ENCODE measurements at places on chromosomes 3 and 15.

DNA sequence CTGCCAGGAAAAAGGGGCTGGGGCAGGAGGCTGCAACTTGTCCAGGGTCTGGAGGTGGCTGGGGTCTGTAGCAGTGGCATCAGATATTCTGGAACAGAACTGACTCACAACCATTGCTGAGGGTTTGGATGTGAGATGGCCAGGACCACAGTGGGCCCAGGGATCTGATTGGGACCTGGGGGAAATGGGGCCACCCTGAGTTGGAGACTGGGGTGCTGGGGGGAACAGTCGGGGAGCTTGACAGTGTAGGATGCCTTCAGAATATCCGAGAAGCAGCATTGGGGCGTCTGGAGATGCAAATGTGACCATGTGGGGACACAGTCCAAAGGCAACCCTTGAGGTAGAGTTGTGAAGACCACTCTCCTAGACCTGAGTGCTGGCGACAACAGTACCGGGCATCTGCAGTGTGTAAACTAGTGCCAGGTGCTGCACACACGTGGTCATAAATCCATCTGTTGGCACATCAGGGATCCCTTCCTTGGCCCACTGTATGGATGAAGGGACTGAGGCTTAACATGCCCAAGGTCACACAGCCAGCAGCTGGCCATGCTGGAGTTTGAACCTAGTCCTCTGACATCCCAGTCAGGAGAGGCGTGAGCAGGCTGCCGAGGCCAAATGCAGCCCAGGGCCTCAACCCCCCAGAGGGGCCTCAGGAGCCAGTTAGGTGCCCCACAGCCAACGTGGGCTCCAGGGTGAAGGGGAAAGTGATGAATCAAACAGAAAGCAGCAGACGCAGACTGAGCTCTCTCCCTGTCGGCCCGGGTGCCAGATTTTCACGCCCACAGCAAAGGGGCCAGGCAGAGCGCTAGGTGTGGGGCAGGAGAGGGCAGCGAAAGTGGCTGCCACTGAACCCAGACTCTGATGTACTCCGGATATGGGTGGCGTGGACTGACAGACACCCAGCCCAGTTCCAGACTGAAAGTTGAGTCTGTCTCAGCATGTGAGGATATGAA lies 18.8 kb downstream of the HEMK1 start:
- DNase-seq = no peak

DNA sequence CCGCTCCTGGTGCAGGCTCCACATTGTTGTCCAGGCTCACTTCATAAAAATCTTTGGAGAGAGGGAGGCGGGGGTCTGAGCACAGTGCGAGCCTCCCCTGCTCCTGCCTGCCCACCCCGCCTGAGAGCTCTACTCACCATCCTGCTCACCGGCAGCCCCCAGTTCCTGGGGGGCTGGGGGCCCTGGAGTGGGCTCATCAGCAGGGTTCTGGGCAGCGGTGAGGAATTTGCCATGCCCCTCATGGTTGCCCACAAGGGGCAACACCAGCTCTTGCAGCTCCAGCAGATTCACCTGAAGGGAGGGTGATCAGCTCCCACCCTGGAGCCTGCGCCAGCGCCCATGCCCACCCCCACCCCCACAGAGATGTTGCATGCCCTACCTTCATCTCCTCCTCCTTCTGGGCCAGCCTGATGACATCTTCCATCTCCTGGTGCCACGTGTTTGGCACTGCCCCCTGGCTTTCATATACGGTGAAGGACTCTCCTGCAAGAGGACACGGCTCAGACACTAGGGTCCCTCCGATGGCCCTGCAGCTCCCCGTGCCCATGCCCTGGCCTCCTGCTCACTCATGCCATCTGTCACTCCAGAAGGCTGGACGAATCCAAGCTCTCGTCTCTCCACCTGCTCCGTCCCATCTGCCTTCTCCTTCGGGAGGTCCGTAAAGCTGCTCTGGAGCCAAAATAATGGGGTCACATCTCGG lies 162.1 kb downstream of the TBC1D2B start:
- DNase-seq = no peak

DNA sequence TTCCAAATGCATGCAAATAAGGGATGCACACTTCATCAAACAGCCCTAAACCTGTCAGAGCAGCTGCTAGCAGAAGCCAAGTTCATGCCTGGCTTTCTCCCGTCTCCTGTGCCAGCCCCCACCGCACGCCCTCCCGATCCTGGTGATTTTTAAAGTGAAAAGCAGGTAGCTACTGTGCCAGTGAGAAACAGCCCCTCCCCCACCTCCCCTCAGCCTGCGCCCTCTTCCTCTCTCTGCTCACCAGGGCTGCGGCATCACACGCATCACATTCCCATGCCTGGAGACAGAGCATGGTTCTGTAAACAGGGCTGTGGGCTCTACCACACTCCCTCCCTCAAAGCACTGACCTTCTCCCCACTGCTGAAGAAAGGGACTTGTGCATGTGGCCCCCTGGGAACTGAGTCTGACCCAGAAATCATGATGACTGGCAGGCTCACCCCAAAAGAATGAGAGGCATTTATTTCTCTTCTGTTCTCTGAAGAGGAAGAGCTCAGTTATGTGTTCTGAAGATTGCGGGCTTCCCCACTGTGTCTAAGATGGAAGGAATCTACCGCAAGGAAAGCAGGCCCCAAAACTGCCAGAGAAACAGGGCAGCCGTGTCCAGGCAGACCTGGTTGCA lies 14.5 kb upstream of the SLC6A1 start:
- DNase-seq = no peak

DNA sequence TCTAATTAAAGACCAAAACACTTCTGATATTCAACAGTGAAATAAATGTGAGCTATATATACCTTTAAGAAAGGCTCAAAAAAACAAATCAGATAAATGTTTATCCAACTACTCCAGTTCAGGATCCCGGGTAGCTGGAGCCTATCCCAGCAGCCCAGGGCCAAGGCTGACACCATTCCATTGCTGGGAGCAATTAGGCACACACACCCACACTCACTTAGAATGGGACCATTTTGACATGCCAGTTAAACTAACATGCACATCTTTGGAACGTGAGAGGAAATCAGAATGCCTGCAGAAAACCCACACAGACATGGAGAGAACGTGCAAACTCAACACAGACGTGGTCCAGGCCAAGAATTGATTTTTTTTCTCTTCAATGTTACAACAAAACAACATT lies 30.0 kb upstream of the PLSCR4 start:
- DNase-seq = peak; percentile 20

DNA sequence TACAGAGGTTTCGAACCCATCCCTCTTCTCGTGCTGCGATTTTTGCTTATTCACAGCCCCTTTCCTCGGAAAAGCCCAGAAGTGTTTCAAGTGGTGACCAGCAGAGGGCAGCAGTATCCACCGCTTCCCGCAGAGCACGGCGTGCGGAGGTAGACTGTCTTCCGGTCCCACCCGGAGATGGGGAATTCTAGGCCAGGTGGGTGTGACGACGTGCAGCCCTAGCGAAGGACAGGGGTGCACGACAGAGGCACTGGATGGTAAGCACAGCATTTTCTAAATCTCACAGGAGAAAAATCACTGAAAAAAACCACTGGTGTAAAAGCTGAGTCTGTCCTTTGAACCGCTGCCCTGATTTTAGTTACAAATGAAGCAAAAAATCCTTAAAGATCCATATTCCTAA lies 7.4 kb upstream of the PSMD6 start:
- DNase-seq = peak; percentile 87

GRCh38 chr15:36400936-36401585 lies 178.4 kb upstream of the CDIN1 start:
- DNase-seq = no peak

- DNase-seq = no peak
Measured at GRCh38 chr15:74786551-74787165, 4.8 kb downstream of the CSK start.

- DNase-seq = no peak
Measured at GRCh38 chr15:101461097-101461496, 28.4 kb downstream of the PCSK6 start.

DNA sequence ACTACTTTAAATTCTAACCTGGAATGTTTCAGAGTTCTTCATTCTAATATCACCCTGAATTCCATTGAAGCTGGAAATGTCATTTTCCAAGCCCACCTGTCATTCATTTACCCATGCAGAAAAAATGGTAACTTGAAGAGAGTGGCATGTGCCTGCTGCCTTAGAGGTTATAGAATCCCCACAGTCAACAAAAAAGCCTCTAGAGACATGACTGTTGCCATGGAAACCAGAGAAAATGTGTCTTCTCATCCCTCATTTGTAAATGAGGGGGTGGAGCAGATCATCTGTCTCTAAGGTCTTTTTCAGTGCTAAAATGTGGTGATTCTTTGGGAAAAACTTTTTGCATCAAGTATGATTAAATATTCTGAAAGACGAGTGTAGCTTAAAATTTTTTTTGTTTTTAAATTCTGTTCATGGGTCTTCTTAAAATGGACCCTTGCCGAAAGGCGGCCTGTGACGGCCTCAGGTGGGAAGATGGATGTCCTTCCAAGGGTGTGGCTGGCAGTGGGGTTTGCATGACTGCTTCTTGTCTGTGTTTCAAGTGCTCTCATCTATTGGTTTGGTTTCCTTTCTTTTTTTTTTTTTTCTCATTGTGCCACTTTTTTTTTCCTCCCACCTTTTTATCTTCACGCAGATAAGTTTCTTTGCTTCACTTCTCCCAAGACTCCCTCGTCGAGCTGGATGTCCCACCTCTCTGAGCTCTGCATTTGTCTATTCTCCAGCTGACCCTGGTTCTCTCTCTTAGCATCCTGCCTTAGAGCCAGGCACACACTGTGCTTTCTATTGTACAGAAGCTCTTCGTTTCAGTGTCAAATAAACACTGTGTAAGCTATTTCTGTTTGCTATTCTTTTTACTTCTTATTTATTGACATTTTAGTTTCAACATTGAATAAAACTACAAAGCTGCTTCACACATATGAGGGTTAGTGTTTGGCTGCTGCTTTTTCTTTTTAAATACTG lies 23.0 kb downstream of the TPM1 start:
- no peak for DNase-seq

- DNase-seq = no peak
Measured at GRCh38 chr3:124818398-124819091, 68.6 kb downstream of the ITGB5 start.

- no peak for DNase-seq
Measured at GRCh38 chr3:180359953-180360279, 242.0 kb upstream of the TTC14 start.

- DNase-seq = peak; percentile 62
Measured at GRCh38 chr15:42056934-42057798, 36.3 kb upstream of the PLA2G4E start.

GRCh38 chr15:69861331-69862171 lies 236.2 kb downstream of the TLE3 start:
- DNase-seq = no peak

GRCh38 chr3:156311431-156311830 lies 191.1 kb downstream of the KCNAB1 start:
- DNase-seq = no peak

DNA sequence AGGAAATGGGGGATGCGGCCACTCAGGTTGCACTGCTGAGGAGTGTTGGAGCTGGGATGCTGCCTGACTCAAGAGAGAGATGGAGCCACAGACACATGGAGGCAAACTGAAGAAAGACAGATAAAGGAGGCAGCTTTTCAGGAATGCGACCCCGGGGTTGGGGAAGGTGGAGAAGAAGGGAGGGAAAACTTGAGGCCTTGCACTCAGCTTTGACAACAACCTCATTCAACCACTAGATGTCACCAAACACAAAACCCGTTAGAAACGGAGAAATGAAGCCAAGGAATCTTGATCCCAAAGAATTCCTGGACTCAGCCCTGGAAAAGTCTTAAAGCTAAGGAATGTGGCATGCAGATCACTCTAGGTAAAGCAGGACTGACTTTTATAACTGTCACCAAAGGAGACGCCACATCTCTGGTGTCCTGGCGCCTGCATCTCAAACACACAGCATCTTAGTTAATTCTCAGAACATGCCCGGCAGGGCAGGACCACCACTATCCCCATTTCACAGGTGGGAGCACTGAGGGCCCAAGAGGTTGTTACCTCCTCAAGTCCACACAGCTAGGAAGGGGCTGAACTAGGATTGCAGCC lies 59.6 kb upstream of the LMCD1 start:
- peak; percentile 90 for DNase-seq

- peak; percentile 48 for DNase-seq
Measured at GRCh38 chr3:197224034-197224444, 74.4 kb downstream of the DLG1 start.

DNA sequence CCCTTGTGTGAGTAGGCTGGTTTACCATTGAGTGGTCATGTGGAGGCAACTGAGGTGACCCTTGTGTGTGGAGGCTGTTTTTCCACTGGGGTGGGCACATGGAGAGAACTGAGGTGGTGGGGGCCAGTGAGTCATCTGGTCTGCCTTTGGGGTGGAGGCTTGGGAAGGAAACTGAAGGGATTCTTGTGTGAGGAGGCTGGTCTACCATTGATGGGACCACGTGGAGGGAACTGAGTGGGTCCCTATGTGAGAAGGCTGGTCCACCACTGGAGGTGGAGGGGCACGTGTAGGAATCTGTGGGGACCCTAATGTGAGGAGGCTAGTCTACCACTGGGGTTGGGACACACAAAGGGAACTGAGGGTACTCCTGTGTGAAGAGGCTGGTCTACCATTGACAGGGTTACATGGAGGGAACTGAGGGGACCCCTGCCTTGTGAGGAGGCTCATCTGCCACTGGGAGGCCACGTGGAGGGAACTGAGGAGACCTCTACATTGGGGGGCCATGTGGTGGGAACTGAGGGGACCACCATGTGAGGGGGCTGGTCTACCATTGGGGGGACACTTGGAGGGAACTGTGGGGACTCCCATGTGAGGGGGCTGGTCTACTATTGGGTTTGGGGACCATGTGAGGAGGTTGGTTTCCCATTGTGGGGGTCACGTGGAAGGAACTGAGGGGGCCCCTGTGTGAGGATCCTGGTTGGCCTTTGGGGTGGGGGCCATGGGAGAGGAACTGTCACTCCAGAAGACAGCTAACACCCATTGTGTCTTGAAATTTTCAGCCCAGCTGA lies 164.5 kb downstream of the WNT7A start:
- no peak for DNase-seq

DNA sequence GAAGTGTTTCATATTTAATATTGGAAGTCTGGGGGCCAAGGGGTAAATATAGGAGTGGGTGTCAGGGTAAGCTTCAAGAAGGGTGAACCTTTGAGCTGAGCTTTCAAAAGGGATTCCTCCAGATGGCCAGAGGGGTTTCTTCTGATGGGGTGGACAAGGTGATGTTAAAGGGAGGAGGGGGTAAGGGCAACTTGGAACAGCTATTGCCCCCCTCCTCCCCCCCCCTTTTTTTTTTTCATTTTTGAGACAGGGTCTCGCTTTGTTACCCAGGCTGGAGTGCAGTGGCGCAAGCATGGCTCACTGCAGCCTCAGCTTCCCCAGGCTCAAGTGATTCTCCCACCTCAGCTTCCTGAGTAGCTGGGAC lies 2.1 kb upstream of the TTLL3 start:
- no peak for DNase-seq

- DNase-seq = no peak
Measured at GRCh38 chr15:96200357-96200967, 130.0 kb upstream of the NR2F2 start.

Data from muscle of back (tissue), 13 donors.